ENCODE measurements at places on chromosomes 6 and 20. TPM values are rescaled to one million over a fixed set of nuclear protein-coding genes. Genes with fewer than 3 reads are reported as not detected.

KCNK16 gene
- not detected for total RNA-seq

PCNA gene
- 388 TPM for total RNA-seq

GNMT gene
- total RNA-seq, result 0.13 TPM

HLA-G gene
- not detected for total RNA-seq

IL17A gene
- not detected for total RNA-seq

TPBG gene
- 35.5 TPM for total RNA-seq

DDRGK1 gene
- total RNA-seq, result 103 TPM

BMP5 gene
- not detected for total RNA-seq

BPIFB2 gene
- total RNA-seq, result not detected

PDE10A gene
- total RNA-seq, result 27.3 TPM

PKHD1 gene
- total RNA-seq, result not detected

ZNF831 gene
- not detected for total RNA-seq

BTNL2 gene
- not detected for total RNA-seq

ZC2HC1B gene
- total RNA-seq, result not detected

SLC22A1 gene
- 2.0 TPM for total RNA-seq
